Urothelium cell line (cell line): ENCODE measurements at places on chromosomes 5 and 9.

- no peak for DNase-seq
Measured at GRCh38 chr9:82466616-82467260, 478.2 kb downstream of the SPATA31D1 start.

- DNase-seq, result no peak
Measured at GRCh38 chr9:93652604-93653592, 76.5 kb downstream of the PHF2 start.

DNA sequence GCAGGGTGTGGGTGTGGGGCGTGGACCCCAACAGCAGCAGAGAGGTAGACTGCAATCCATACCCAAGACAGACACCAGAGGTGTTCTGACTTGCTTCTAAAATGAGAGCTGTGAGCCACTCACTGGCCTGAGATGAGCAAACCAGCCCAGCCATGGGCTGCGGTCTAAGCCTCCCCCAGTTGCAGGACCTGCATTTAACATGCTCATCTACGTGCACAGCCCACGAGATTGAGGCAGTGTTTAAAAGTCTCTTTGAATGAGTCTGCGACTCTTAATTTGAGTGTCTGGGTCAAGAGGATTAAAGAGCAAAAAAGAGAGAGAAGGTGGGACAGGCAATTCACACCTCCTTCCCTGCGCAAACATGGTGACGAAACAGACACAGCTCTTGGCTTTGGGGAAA, 5.9 kb downstream of the SURF4 start:
- DNase-seq, result no peak

GRCh38 chr5:172454358-172455086, at the start of gene SH3PXD2B:
Gene SH3PXD2B, minus strand, starts transcription at chr5:172454525. Its CDS starts 173 bp downstream, at chr5:172454352.
- DNase-seq, result peak; percentile 80
